ENCODE measurements at places on chromosomes 1 and 21.

GRCh38 chr1:44505210-44505993 is 100.3 kb downstream of the RNF220 start:
- DNase-seq, result no peak

GRCh38 chr1:198024782-198025181 is 107.6 kb downstream of the LHX9 start:
- DNase-seq, result no peak

DNA sequence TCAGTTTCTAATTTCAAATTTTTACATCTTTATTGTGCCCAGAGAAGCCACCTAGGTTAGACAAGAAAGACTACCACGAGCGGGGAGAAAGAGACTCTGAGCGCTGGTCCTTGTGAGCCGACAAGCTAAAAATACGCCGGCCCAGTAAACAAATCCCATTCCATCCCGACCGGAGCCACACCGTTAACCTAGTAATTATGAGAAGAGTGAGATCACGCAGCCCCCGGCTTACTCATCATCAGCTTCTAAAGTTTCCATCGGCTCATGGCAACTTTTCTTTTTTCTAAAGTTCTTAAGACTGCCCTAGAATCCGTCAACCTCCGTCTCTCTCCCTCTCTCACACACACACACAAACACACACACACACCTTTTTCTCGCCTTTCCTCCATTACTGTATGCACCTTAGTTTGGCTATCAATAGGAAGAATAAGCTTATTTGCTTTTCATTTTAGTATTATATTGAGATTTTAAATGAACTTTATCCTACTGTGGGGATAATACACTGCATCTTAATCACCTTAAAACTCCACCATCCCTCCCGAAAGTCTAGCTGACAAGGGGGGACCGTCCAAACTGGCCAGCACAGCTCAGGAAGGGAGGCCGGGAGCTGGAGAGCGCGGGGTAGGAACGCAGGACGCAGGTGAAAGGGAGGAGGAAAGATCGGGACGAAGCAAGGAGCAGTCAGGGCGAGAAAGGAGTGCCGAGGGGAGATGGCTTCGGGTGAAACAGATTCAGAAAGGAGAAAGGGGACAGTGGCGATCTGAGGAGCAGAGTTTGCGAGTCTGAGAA is 728 bp downstream of the OTUD7B start:
- peak; percentile 23 for DNase-seq

DNA sequence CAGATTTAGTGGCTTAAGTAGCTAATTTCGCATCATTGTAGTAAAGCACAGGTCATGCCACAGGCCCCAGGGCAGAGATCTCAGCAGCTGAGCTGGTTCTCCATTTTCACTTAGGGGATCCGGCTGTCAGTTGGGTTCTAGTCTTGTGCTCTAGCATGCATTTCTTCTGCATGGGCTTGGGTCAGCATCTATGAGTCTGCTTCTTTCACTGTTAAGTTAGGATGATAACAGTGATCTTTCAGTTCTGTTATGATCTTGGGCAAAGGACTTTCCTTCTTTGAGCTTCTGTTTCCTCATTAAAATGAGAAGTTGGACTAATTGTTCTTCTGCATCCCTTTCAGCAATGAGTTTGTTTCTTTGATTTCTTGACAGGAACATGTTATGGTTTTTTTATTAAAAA is 123.6 kb upstream of the DNAH14 start:
- DNase-seq, result no peak

DNA sequence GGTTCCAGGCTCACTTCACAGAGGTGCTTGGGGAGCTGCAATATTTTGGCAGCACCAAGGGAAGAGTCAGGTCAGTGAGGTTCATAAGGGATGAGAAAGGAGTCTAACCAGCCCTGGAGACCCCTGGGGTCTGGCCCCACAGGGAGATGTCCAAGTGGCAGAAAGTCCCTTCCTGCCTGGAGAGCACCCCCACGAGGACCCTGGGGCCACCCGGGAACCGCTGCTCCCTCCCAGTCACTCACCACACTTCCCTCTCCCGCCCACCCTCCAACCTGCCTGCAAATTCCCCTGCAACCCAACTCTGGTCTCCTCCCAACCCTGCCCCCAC is 6.5 kb upstream of the ITGB2 start:
- DNase-seq, result no peak

- DNase-seq, result peak; percentile 22
These were observed 105.0 kb downstream of the KIAA0319L start for GRCh38 chr1:35452106-35452774.

GRCh38 chr1:203283597-203283996 is 21.7 kb upstream of the BTG2 start:
- DNase-seq, result no peak

DNA sequence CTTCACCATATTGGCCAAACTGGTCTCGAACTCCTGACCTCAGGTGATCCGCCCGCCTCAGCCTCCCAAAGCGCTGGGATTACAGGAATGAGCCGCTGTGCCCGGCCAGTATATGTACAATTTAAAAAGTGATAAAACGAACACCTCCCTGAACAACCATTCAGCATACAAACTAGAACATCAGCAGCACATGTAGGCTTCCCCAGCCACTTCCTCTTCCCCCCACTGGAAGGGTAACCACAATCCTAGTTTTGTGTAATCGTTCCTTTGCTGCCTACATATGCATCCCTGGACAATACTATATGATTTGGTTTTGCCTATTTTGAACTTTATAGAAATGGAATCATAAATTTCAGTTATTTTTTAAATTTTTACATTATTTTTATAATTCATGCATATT is 60.4 kb downstream of the DESI2 start:
- DNase-seq, result no peak

GRCh38 chr1:33086384-33086850 is 5.5 kb downstream of the AZIN2 start:
- DNase-seq, result peak; percentile 43

GRCh38 chr1:111709986-111710385 is 29.2 kb downstream of the INKA2 start:
- DNase-seq, result no peak

DNA sequence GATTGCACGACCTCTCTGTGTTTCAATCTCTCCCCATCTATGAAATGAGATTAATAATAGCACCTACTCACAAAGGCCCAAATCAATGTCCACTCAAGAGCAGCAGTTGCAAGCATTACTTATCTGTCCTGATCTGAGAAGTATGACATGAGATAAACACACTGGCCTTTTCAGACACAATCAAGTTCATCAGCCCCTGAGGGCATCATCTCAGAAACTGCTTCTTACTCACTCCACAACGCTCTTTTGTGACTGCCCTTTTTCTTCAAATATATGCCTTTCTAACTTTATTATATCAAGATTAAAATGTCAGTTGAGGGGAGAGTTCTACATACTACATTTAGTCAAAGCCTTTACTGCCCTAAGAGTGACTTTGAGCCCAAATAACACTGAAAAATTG is 371.9 kb upstream of the SPAG17 start:
- no peak for DNase-seq

GRCh38 chr1:32886828-32887414 is 630 bp downstream of the HPCA start:
- DNase-seq, result no peak

DNA sequence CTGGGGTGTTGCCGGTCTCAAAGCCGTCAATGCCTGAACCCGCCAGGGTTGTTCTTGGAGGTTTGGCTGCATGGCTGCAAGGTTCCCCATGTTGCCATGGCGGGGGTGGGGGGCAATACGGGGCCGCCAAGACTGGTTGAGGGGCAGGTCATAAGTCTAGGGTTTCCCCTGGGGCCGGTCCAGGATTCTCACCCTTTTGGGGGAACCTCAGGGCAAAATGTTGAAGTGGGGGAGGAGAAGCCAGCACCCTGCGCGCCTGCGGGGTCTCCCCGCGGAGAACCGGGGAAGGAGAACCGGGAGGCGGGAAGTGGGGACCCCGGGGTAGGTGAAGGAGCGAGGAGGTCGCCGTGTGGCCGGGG is 401 bp upstream of the ARHGEF10L start:
- no peak for DNase-seq

DNA sequence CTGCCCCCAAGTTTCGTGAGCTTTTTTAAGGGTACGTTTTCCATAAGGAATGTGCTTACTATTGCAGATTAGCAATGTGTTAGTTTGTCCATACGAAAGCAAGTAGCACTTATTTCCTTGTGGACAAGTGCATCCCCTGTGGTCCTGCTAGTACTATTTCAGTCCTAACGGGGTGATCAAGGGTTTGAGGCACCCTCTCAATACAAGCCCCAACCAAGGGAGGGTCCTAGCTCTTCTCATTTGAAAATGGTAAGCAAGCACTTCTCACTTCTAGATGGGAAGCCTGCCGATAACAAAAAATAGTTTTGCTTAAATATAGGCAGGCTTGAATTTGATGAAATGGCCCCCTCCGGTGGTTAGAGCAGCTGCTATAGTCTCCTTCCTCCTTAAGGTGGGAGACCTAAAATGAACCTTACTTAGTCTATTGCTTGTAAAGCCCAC is 64.0 kb upstream of the HMCN1 start:
- DNase-seq, result no peak

- no peak for DNase-seq
These were observed 542.8 kb downstream of the PTPRU start for GRCh38 chr1:29779146-29779545.

DNA sequence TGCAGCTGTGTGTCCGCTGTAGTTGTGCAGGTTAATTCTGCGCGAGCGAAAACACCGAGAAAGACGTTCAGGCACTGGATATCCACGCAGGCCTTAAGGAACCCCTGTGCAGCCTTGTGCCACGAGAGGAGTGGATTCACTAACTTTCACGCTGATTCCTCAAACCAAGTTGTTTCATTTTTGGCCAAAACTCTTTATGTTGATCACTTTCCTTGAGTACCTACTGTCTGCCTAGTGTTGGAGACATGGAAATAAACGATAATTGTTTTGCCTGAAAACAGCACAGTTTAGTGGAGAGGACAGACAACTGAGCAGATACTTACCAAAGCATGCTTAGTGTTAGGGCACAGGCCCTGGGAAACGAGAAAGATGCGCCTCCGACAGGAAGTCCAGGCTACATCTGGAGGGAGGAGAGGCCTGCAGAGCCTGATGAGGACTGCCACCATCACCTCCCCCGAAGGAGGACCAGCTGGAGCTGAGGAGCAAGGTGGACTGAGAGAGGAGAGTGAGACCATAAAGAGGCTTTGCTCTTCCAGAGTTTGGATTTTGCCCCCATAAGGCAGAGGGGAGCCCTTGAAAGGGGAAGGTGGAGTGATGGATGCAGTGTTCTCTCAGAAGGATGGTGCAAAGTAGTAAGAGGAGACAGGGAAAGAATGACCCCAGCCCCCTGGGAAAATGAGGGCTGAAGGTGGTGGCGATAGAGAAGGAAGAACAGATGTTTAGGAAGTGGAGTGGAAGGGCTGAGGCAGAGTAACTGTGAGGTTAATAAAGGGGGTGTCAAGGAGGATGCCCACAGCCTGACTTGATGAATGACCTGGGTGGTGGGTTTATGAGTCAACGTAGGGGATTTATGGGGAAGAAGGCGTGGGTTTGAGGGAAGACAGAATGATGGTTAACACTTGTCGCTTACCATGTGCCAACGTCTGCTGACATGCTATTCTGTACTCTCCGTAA is 956 bp upstream of the SCAF4 start:
- DNase-seq, result no peak

DNA sequence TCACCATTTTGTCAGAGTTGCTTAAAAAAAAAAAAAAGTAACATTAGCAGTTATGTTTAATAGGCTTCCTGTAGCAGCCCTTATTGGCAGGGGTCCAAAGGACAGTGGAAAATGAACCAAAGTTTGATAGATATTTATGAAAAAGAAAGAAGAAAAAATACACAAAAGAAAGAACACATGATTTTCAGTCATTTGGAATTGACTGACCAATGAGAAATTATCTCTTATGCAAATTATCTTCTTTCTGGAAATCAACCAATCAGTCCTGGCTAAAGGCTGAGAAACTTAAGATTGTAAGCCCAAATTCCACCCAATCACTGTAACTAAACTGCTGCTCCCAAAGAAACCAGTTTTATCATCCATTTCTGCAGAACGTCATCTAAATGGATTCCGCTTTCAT is 282.4 kb downstream of the TM2D1 start:
- no peak for DNase-seq

- DNase-seq, result no peak
These were observed 27.8 kb downstream of the FBXO42 start for GRCh38 chr1:16324456-16324890.

- DNase-seq, result no peak
These were observed 38.3 kb downstream of the ZFYVE9 start for GRCh38 chr1:52180176-52180575.

DNA sequence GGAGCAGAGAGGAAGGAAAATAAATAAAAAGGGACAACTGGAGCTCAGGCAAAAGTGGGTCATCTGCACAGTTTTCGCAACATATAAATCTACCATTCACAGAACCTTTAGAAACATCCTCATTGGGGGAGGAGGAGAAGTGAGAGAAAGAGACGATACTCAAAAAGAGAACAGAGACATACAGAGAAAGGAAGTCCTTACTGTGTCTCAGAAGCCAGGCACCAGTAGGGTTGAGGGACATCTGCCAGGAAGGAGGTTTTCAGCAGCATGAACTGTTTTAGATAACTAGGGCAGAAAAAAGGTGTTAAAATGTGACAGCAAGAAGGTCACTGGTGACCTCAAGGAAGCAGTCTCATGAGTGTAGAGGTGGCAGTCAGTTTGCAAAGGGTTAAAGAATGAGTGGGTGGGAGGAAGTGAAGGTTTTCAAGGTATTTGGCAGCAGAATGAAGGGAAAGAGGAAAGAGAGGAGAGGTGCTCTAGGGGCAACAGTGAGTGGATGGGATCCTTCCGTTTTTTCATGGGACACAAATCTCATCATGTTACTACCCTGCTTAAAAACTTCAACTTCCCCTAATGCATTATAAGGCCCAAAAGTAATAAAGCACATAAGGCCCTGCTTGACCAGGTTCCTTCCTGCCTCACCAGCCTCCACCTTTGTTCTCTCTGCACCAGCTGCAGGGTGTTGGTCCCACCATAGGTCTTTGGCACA is 9.5 kb downstream of the JAK1 start:
- no peak for DNase-seq

- DNase-seq, result no peak
These were observed 20.2 kb downstream of the SPATA45 start for GRCh38 chr1:212827171-212827776.

DNA sequence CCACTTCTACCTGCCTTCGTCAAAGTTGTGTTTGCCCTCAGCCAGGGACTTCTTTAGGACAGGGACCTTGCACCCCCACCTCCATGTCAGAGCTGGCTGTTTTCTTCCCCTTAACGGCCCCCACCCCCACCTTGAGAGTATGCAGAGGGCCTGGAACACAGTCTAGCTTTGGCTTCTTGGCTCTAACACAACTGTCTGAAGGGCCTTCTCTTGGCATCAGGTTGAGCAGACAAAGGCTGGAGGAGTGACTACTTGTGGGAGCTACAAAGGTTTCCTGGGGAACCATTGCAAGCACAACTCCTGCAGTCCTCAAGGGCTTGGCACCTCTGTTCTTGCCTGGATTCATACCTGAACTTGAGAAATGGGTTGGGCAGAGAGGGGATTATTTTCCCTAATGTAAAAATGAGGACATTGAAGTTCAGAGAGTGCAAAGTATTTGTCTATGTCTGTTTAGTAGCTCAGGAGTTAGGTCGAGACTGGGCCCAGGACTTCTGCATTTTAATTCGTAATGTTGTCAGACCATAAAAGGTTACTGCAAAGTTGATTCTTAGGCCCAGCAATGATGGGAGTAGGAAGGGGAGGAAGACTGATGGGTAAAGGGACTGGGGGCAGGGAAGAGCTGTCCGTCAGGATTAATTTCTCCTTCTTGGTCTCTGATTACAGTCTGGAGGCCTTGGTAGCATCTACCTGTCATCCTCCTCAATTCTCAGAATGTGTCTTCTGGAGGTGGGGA is 2.6 kb downstream of the CYP4B1 start:
- no peak for DNase-seq

GRCh38 chr1:74790453-74790852 is 57.5 kb downstream of the TYW3 start:
- DNase-seq, result no peak

GRCh38 chr1:37085393-37085792 is 51.1 kb upstream of the GRIK3 start:
- DNase-seq, result no peak

GRCh38 chr1:92484472-92485380 is 2.0 kb downstream of the GFI1 start:
- DNase-seq, result no peak
